Hematopoietic multipotent progenitor cell treated with erythropoietin and hydrocortisone succinate and interleukin-3 and kit ligand, for 6 days (in vitro differentiated cells): ENCODE measurements at places on chromosomes 5 and 9.

- no peak for DNase-seq
These were observed 250.2 kb downstream of the CYLC2 start for GRCh38 chr9:103245369-103245768.

DNA sequence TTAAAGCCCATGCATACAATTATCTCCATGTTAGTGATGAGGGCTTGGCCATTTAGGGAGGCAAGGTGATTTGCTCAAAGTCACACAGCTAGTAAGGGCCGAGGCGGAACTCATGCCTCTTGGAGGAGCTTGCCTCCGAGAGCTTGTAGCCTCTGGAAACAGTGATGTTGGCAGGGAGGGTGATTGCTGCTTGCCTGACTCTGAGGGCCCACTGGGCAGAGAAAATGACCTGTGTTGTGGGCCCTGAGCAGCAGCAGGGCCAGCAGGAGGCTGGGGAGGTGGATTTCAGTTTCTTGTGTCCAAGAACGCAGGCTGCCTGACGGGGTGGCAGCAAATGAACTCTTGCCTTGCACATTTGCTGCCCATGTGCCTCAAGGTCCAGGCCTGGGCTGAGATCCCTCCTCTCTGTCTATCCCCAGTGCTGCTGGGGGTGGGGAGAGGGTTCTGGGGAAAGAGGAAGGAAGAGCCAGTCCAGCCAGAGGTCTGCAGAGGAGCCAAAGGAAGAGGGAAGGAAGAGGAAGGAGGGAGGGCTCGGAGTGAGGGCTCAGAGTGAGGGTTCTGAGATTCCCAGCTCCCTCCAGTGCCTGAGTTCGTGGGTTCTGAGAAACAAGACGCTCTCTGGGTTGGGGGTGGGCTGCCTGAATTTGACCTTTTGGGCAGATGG is 16.2 kb upstream of the PTGS1 start:
- no peak for DNase-seq

GRCh38 chr9:89359751-89360261 is 41.5 kb downstream of the SECISBP2 start:
- no peak for DNase-seq

DNA sequence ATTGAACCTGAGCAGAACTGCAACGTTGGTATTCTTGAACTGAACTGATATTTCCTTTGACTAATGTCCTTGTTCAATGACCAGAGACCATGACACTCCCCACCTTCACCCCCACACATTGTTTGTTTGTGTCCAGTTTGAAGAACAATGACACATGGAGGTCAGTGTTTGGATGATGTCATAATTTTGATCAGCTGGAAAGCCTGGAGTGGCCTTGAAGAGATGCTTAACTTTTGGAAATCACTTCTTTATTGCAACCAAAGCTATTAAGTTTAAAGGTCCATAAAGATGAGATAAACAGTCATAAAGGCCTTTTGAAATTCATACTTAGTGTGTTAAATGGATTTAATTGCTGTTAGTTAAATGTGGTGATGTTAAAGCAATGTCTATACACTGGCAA is 92.7 kb downstream of the TMC1 start:
- DNase-seq: no peak

DNA sequence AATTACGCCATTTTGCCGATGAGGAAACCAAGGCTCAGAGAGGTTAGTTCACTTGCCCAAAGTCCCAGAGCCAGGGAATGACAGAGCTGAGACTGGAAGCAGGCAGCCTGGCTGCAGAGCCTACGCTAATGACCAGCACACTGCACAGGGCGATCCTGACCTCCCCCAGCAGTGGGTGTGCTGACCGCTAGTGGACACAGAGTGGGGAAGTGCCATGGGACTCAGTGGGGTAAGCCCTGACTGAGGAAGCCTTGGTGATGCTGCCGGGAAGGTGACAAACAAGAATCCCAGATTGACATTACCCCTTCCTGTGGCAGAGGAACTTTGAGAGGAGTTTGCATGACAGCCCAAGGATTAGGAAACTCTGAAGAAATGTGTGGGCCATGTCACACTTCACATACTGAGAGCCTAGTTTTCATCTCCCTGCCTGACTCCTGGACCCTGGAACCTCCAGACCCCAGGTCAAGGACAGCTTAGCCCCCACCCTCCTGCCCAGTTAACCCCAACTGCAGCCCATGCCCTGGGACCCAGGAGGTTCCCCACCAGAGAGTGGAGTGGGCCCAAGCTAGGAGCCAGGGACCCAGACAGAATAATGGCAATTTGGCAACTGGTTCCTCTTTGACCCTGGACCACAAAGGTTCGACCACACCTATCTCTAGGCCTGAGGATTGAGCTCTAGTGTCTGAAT is 19.7 kb upstream of the CSF1R start:
- DNase-seq: no peak

DNA sequence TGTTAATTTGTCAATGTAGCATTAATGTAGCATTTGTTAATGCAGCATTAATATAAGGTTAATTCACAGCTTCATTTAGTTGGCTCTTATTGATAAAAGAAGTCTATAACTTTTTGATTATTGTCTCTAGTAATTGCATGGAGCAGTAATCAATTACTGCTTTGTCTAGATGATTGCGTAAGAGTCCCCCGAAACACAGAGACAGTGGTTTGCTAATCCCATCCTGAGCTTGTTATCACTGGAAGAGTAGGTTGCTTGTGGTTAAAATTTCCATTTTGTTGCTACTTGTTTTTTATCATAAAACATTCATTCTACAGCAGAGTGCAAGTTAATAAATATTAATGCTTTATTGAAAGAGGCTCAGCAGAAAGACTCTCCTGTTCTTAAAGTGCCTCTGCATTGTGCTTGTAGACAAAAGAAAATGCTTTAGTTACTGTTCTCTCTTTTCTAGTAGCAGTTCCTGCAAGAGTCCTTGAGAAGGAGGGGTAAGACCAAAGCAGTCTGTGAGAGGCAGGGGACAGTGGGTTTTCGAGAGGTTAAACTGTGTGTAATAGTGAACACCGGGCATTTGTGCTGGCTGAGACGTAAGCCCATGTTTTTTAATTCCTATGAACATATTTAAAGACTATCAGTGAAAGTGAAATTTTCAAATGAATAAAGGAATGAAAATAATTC is 291.7 kb downstream of the TRPM3 start:
- peak; percentile 8 for DNase-seq

DNA sequence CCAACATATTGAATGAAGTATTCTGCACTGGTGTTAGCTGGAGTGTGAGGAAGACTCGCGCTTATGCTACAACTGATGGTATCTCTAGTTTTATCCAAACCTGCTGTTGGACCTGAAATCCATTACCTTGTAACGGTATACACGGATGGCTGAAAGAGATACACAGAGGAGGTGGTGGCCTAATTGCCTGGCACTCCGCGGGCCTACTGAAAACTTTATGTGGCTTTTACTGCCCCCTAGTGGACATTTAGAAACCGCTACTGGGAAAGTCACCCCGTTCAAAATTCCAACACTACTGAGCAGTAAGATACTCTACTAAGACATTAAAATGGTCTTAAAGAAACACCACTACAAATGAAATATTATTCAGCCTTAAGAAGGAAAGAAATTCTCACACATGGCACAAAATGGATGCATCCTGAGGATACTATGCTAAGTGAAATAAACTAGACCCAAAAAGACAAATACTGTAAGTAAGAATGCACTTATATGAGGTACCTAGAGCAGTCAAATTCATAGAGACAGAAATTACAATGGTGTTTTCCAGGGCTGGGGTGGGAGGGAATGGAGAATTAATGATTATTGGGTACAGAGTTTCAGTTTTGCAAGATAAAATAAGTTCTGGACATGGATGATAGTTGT is 100.4 kb downstream of the TTLL11 start:
- peak; percentile 95 for DNase-seq

DNA sequence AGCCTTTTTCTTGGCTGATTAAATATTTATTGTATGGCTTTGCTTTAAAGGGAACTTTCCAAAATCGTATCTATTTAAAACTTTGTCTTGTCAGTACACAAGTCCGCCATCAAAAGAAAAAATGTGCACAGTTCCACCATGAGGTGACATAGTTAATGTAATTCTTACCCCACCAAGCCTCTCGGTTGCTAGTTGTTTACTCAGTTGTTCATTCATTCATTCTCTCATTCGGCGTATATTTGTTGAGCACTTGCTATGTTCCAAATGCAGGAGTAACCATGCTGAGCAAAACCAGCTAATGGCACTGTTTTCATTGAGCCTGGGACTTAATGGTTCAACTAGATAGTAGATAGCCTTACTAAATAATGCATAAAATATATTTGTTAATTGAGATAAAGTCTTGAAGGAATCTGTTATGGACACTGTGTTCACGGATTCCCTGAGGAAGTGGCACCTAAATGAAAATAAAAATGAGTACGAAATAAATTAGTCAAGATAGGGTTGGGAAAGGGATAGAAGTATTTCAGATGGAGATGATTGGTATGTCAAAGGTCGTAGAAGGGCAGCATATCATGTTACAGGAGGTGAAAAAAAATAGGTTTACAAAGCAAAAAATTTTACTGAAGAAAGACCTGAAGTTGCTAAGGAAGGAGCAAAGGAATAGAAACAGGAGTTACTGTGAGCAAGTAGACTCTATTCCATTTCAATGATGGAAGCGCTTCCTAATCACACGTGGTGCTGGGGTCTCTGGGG is 1.5 kb downstream of the DCAF10 start:
- no peak for DNase-seq

- no peak for DNase-seq
These were observed 3.8 kb upstream of the STPG3 start for GRCh38 chr9:137247135-137247915.

GRCh38 chr9:447230-448025 is 232.8 kb downstream of the DOCK8 start:
- peak; percentile 71 for DNase-seq

GRCh38 chr5:115297031-115297430 is 577 bp upstream of the CCDC112 start:
- DNase-seq: no peak

GRCh38 chr5:167745868-167746267 is 545.6 kb upstream of the WWC1 start:
- no peak for DNase-seq

GRCh38 chr9:93686127-93686879 is 109.9 kb downstream of the PHF2 start:
- DNase-seq: no peak

- DNase-seq: no peak
These were observed 2.4 kb downstream of the NFIL3 start for GRCh38 chr9:91421128-91421765.

- DNase-seq: no peak
These were observed 52.6 kb downstream of the CRB2 start for GRCh38 chr9:123408313-123409262.

DNA sequence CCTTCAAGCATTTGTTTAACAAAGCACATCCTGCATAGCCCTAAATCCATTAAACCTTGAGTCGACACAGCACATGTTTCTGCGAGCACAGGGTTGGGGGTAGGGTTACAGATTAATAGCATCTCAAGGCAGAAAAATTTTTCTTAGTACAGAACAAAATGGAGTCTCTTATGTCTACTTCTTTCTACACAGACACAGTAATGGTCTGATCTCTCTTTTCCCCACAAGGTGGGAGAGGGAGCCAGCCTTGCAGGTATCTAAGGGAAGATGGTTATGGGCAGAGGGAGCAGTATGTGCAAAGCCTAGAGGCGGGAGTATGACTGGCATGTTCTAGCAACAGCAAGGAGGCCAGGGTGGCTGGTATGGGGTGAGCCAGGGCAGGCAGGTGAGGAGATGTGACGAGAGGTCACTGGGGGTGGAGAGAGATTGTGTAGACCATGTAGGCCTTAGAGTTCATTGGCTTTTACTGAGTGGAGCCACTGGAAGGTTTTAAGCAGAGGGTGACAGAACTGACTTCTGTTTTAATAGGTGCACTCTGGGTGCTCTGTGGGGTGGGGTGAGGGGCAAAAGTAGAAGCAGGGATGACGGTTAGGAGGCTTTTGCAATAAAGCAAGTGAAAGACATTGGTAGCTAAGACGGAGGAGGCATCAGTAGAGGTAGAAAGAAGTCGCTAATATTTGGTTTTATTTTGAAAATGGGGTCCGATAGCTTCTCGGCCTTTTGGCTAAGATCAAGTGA is 5.1 kb upstream of the RPS14 start:
- DNase-seq: no peak

DNA sequence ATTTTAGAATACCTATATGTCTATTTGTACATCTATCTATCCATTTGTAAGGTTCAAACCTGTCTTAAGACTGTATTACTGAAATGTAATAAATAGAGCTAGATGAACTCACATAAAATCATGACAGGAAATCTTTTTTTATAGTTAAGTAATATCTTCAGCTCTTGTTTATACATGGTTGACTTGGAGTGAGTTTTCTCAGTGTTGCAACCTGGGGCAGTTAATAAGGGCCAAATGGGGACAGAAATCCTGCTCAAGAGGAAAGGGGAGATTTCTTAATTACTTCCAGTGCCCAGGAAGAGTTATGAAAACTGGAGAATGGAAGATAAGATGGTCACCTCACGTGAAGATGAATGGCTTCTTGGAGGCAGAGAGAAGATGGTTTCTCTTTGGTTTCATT is 265.1 kb upstream of the FBXL7 start:
- no peak for DNase-seq

DNA sequence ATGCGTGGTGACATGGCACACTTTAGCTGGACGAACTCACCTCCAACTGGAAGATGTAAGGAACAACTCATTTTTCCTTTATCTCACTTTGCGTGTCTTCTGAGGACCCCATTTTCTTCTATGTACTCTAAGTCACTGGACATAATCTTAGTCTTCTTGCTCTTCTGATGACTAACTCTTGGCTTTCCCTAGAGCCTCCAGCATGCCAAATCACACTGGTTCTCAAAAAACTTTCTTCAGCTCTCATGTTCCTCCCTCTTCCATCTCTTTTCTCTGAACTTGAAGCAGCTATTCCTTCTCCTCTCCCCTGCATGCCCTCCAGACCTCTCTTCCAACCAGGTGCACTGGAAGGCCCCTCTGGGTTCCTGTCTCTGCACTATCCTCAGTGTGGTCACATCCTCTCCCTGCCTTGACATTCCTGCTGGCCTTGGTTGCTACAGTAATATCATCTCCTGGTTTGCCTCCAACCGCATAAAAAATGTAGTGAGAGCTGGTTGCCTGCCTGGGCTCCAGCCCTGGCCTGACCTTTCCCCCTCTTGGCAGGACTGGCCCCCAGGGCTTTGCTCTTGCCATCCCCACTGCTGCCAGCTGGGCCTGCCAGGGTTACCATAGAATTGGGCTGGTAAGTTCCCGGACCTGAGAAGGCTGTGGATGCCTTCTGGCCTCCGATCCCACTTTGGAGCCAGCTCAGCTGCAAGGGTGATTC is 44.8 kb upstream of the BNC2 start:
- no peak for DNase-seq

DNA sequence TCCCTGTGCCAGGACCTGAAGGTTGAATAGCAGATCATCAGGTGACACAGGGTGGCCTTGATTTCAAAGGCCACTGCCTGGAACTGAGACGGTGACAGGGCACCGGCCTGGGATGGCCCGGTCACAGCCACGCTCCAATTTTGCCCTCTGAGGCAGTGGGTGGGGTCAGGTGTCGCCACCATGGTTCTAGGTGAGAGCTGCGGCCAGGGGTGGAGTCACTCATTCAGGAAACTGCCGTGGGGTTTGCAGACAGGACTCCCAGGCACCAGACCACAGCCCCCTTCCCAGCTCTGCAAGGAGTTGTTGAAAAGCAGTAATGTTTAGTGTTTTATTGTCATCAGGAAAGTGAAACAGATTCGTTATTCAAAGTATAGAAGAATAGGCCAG is 17.3 kb upstream of the RNU6ATAC start:
- no peak for DNase-seq

GRCh38 chr9:81584099-81584498 is 105.2 kb downstream of the TLE1 start:
- no peak for DNase-seq
